ENCODE measurements at places on chromosomes 6 and 20.
A peak's percentile ranks its signal among the peaks of the same experiment; 100 is the strongest.

- H3K4me3 ChIP-seq = no peak overlapping the region
- DNase-seq = no peak
- no peaks in the 10 kb centered on the region for H3K36me3 ChIP-seq
- peak overlapping the region; percentile 84 for H3K27ac ChIP-seq
- peaks cover 4% of the 10 kb centered on the region for H3K4me1 ChIP-seq
These were observed 22.2 kb downstream of the RREB1 start for GRCh38 chr6:7129784-7130569.

DNA sequence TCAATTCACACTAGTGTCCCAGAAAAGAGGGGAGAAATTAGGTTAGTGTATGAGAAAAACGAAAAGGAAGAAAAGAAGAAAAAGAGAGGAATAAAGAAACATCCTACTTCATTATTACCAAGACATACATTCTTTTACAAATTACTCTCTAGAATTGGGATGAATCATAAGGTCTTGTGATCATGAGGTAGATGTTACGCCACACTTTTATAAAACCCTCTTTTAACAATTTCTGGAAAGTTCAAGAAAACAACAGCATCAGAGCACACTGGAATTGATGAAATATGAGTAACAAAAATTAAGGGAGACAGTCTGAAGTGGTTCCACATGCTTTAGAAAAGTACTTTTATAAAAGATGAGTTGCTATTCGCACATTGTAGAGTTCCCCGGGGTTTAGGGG lies 32.6 kb upstream of the NRSN1 start:
- no peak overlapping the region for H3K27ac ChIP-seq
- no peaks in the 10 kb centered on the region for H3K4me1 ChIP-seq
- H3K27me3 ChIP-seq = no peaks in the 10 kb centered on the region
- DNase-seq = no peak

DNA sequence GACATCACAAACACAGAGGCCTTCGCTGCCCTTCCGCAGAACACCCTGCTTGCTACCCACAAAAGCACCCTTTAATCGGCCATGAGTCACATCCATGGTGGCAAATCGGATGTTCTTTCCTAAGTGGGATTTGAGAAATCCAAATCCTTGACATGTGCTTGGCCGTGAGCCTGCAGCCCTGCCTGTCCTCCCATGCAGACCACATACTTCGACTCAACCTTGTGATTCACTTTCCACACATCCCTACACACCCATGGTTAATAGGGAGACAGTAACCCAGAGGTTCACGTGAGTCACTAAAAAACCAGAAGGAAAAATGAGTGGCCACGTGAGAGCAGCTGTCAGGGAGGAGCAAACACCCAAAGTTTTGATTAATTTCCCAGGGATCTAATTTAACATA lies 19.4 kb downstream of the RAMACL start:
- DNase-seq = no peak
- no peaks in the 10 kb centered on the region for H3K36me3 ChIP-seq
- no peaks in the 10 kb centered on the region for H3K4me1 ChIP-seq
- no peak overlapping the region for H3K27ac ChIP-seq

GRCh38 chr20:1835186-1836035 lies 59.8 kb upstream of the SIRPA start:
- no peaks in the 10 kb centered on the region for H3K4me1 ChIP-seq
- no peak overlapping the region for H3K4me3 ChIP-seq
- no peaks in the 10 kb centered on the region for H3K27me3 ChIP-seq
- no peak overlapping the region for H3K27ac ChIP-seq

- peaks cover 12% of the 10 kb centered on the region for H3K4me1 ChIP-seq
- H3K27me3 ChIP-seq = no peaks in the 10 kb centered on the region
- DNase-seq = peak; percentile 23
- no peak overlapping the region for H3K27ac ChIP-seq
These were observed 1011.4 kb downstream of the KIF16B start for GRCh38 chr20:15561707-15562404.

GRCh38 chr6:120447605-120448004 lies 886.7 kb downstream of the TBC1D32 start:
- no peak overlapping the region for H3K27ac ChIP-seq
- H3K4me3 ChIP-seq = no peak overlapping the region
- peak; percentile 22 for DNase-seq
- H3K36me3 ChIP-seq = no peaks in the 10 kb centered on the region
- no peaks in the 10 kb centered on the region for H3K4me1 ChIP-seq

DNA sequence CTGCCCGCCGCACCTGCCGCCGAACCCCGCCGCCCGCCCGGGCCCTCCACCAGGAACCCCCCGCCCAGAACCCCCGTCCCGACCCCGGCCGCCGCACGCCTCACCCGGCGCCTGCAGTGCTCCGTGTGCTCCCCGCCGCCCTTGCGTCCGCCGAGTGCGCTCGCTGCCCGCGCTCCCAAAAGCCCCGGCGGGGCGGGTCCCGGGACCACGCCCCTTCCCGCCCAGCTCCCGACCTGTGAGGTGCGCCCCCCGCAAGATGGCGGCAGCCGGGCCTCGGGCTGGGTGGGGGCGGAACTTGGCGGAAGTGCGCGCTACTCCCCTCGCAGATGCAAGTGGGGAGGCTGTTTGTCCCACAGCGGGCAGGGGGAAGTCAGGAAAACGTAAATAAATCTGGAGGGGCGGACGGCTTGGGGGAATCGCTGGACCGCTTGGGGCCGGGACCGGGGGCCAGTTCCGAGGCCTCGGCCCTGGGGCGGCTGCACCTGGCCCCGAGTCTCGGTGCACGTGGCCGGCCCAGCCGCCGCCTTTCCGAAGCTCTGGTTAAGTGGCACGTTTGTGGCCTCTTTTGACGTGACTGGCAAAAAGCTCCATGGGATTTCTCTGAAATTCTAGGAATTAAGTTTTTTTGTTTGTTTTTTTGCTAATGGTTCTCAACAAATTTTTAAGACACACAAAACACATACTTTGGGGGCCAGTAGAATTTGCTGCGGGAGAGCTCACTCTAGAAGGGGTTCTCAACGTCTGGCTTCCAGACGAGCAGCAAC lies at the start of gene EZR:
TSS of gene EZR (minus strand) at position 156 of the 764 bp plus-strand sequence. CDS start 1,275 bp downstream, outside the sequence.
- H3K27me3 ChIP-seq = no peaks in the 10 kb centered on the region
- H3K4me1 ChIP-seq = no peaks in the 10 kb centered on the region
- peaks cover 2% of the 10 kb centered on the region for H3K36me3 ChIP-seq
- peak within 1 kb of the TSS; percentile 73 for H3K4me3 ChIP-seq
- DNase-seq = peak; percentile 83
- peak within 1 kb of the TSS; percentile 94 for H3K27ac ChIP-seq

DNA sequence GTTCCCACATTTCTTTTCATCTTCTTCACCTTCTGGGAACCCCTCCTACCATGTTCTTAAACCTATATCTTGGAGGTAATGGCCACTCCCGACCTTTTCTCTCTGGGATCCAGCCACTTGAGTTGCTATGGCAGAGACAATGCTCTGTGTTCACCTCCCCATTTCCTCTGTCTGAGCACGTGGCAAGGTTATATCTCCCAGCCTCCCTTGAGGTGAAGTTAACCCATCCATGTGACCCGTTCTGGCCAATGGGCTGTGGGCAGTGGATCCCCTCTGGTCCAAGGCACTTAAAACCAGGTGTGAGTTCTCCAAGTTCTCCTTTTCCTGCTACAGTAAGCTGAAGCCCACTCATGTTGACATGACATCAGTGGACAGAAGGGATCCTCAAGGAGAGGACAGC lies 261.4 kb downstream of the LRFN2 start:
- H3K4me3 ChIP-seq = no peak overlapping the region
- no peaks in the 10 kb centered on the region for H3K4me1 ChIP-seq
- no peaks in the 10 kb centered on the region for H3K36me3 ChIP-seq
- no peak for DNase-seq
- no peak overlapping the region for H3K27ac ChIP-seq

GRCh38 chr6:147765541-147765940 lies 257.1 kb downstream of the SAMD5 start:
- no peak overlapping the region for H3K4me3 ChIP-seq
- H3K36me3 ChIP-seq = no peaks in the 10 kb centered on the region
- no peaks in the 10 kb centered on the region for H3K27me3 ChIP-seq
- H3K4me1 ChIP-seq = no peaks in the 10 kb centered on the region
- H3K27ac ChIP-seq = no peak overlapping the region

GRCh38 chr6:38012573-38012972 lies 193.0 kb downstream of the ZFAND3 start:
- peaks cover 5% of the 10 kb centered on the region for H3K4me1 ChIP-seq
- no peaks in the 10 kb centered on the region for H3K27me3 ChIP-seq

DNA sequence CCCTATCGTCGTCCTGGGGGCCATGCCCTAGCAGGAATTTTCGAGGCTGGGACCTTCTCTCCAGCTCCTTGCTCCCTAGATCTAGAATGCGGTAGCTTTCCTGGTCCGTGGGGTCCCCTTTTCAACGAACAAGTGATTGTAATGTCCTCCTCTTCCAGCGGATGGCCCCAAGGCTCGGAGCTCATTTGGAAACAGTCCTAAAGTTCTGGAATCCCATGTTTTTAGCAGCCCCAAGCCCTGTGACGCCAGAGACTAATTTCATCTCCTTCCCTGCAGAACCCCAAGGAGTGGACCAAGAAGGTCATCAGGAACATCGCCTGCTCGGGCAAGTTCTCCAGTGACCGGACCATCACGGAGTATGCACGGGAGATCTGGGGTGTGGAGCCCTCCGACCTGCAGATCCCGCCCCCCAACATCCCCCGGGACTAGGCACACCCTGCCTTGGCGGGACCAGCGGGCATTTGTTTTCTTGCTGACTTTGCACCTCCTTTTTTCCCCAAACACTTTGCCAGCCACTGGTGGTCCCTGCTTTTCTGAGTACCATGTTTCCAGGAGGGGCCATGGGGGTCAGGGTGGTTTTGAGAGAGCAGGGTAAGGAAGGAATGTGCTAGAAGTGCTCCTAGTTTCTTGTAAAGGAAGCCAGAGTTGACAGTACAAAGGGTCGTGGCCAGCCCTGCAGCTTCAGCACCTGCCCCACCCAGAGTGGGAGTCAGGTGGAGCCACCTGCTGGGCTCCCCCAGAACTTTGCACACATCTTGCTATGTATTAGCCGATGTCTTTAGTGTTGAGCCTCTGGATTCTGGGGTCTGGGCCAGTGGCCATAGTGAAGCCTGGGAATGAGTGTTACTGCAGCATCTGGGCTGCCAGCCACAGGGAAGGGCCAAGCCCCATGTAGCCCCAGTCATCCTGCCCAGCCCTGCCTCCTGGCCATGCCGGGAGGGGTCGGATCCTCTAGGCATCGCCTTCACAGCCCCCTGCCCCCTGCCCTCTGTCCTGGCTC lies 48.5 kb downstream of the PYGB start:
- H3K4me3 ChIP-seq = no peak overlapping the region
- H3K27ac ChIP-seq = no peak overlapping the region
- no peaks in the 10 kb centered on the region for H3K4me1 ChIP-seq
- no peaks in the 10 kb centered on the region for H3K27me3 ChIP-seq

DNA sequence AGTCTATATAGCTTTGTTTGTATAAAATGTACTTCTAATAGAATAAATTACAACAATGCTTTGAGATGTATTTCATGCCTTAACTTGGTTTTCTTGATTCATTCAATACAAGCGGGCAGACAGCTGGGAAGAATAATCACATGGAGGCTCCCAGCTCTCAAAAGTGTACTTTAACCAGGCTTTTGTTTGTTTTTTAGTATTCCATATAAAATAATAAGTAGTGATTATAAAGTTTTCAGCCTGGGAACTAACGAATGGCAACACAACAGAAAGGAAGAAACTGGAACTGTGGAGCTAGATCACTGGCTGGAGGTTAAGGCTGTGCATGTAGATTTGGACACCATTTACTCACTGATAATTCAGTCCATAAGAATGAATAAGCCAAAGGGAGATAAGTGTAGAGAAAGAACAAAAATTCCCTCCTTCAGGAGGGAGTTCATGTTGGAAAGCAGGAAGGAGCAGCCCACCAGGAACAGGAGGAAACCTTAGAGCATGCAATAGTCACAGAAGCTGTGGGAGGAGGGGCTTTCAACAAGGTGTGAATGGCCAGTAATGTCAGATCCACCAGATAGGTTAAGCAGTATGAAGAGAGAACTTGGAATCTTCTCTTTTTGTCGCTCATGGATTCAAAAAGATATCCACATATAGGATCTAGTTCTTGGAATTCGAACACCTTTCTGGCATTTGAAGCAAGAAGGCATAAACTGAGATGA lies 41.2 kb upstream of the SLC35D3 start:
- H3K36me3 ChIP-seq = no peaks in the 10 kb centered on the region
- H3K27me3 ChIP-seq = no peaks in the 10 kb centered on the region
- no peak overlapping the region for H3K27ac ChIP-seq
- DNase-seq = no peak
- H3K4me1 ChIP-seq = no peaks in the 10 kb centered on the region
- H3K4me3 ChIP-seq = no peak overlapping the region

DNA sequence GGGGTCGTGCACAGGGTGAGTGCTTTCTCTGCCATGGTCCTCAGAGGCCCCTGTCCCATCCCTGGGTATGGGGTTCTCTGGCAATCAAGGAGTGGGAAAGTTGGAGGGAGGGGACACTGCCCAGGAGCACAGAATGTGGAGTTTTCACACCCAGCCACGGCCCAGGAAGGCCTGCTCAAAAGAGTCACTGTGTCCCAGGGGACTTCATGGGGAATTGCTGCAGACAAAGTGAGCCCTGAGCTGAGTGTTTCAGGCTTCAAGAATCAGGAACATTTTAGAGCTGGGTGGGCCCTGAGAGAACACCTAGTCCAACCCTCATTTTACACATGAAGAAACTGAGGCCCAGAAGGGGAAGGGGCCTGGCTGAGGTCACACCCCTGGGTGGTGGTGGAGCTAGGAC lies 5.7 kb downstream of the MAPK13 start:
- H3K27ac ChIP-seq = no peak overlapping the region
- no peak overlapping the region for H3K4me3 ChIP-seq
- peaks cover 5% of the 10 kb centered on the region for H3K4me1 ChIP-seq

DNA sequence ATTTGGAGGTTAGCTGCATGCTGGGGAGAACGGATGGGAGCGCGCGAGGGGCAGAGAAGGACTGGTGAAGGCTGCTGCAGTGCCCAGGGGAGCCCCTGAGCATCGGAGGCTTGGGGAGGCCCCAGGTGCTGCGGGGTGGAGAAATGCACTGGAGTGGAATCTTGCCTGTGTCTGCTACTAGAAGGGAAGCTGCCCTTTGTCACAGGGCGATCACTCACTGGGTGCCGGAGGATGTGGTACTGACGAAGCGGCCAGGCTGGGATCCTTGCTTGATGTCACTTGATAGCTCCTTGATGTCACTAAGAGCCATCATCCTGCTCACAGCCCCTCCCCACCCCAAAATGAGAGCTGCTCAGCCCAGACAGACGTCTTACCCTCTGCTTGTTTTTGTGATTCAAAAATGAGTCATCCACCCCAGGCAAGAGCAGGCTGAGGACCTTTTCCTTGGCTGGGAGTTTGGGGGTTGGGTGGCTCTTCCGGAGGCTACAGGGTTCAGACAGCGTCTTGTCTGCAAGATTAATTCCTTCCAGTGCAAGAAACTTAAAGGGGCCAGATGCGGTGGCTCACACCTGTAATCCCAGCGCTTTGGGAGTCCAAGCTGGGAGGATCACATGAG lies 62.6 kb upstream of the PMEPA1 start:
- peaks cover 10% of the 10 kb centered on the region for H3K4me1 ChIP-seq
- no peaks in the 10 kb centered on the region for H3K27me3 ChIP-seq
- no peaks in the 10 kb centered on the region for H3K36me3 ChIP-seq
- DNase-seq = no peak

Measured in lung (tissue), 17 donors.